ENCODE measurements at places on chromosomes 2 and 18. TPM values are rescaled to one million over a fixed set of nuclear protein-coding genes. Genes with fewer than 3 reads are reported as not detected.

DNA sequence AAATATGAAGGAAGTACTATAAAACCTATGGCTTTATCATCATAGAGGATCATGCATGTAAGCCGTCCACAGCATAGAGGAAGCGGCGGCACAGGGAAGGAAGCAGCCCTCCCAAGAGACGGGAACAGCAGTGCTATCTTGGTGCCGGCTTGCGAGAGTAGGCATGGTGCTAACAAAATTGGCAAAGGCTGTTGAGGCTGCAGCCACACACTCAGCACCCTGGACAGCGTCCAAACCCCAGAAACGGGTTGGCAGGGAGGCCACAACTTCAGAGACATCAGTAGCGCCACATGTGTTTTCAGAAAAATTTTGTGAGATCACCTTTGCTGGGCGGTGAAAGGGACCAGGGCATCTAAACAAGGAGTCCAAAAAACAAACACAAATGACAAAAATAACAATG lies 37.7 kb downstream of the NETO1 start:
- H3K4me3 ChIP-seq: no peak overlapping the region
- DNase-seq: peak; percentile 23
- no peak overlapping the region for H3K27ac ChIP-seq
- no peaks in the 10 kb centered on the region for H3K4me1 ChIP-seq
- H3K27me3 ChIP-seq: no peaks in the 10 kb centered on the region

Gene LRP2
- total RNA-seq: not detected

DNA sequence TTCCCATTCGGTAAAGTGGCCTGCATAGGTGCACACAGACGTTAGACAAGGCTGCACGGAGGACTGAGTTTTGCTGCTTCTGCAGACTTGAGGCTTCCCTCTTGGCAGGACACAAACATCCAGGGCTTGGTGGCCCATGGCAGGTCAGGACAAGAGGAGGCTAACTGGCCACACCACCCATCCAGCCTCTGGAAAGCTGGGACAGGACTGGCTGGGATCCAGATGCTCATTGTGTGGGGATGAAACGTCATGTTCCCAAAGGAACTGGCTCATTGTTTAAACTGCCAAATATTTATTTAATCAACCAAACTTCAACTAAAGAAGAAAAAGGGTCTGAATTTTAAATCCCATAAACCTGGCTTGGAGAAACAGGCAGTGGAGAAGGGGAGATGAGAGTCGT lies 239.1 kb upstream of the EPAS1 start:
- H3K27ac ChIP-seq: no peak overlapping the region
- H3K36me3 ChIP-seq: no peaks in the 10 kb centered on the region
- peaks cover 2% of the 10 kb centered on the region for H3K4me1 ChIP-seq

Gene PHOSPHO2
- 5.9 TPM for total RNA-seq

Gene DSC2
- 13.9 TPM for total RNA-seq

Gene UGT1A5
- total RNA-seq: 91.2 TPM

Gene EML4
- 64.1 TPM for total RNA-seq

GRCh38 chr2:164009756-164010337 lies 274.0 kb upstream of the FIGN start:
- no peaks in the 10 kb centered on the region for H3K27me3 ChIP-seq
- no peak overlapping the region for H3K4me3 ChIP-seq
- H3K36me3 ChIP-seq: no peaks in the 10 kb centered on the region
- H3K27ac ChIP-seq: no peak overlapping the region
- DNase-seq: no peak

GRCh38 chr2:237892478-237892877 lies 33.1 kb downstream of the RAMP1 start:
- no peaks in the 10 kb centered on the region for H3K27me3 ChIP-seq
- H3K4me1 ChIP-seq: peaks cover 19% of the 10 kb centered on the region
- no peaks in the 10 kb centered on the region for H3K36me3 ChIP-seq
- H3K4me3 ChIP-seq: no peak overlapping the region
- DNase-seq: no peak
- no peak overlapping the region for H3K27ac ChIP-seq

DNA sequence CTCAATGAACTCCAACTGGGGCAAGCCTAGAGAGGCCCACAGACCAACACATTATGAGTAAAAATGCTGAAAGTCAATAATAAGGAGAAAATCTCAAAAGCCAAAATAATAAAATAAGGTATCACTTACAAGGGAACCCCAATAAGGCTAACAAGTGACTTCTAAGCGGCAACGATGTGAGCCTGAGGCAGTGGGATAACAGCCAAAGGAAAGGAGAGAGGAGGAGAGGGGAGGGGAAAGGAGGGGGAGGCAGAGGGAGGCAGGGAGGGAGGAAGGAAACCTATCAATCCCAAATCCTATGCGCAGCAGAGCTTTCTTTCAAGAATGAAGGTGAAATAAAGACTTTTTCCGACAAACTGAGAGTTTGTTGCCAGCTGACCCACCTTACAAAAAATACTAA lies 6.0 kb upstream of the NFATC1 start:
- H3K27ac ChIP-seq: no peak overlapping the region
- H3K27me3 ChIP-seq: peaks cover 39% of the 10 kb centered on the region
- no peak for DNase-seq

Gene CHMP3
- total RNA-seq: 120 TPM

GRCh38 chr2:205995260-205995659 lies 90.7 kb downstream of the INO80D start:
- H3K27me3 ChIP-seq: no peaks in the 10 kb centered on the region
- no peak overlapping the region for H3K4me3 ChIP-seq
- no peaks in the 10 kb centered on the region for H3K36me3 ChIP-seq
- no peaks in the 10 kb centered on the region for H3K4me1 ChIP-seq
- no peak overlapping the region for H3K27ac ChIP-seq

GRCh38 chr18:46134920-46135675 lies 30.9 kb downstream of the HAUS1 start:
- H3K36me3 ChIP-seq: no peaks in the 10 kb centered on the region
- no peak overlapping the region for H3K27ac ChIP-seq
- no peak for DNase-seq
- H3K27me3 ChIP-seq: no peaks in the 10 kb centered on the region
- H3K4me1 ChIP-seq: no peaks in the 10 kb centered on the region

GRCh38 chr18:22223254-22223964 lies 54.0 kb downstream of the GATA6 start:
- no peaks in the 10 kb centered on the region for H3K36me3 ChIP-seq
- peaks cover 16% of the 10 kb centered on the region for H3K4me1 ChIP-seq
- H3K27me3 ChIP-seq: no peaks in the 10 kb centered on the region
- H3K4me3 ChIP-seq: no peak overlapping the region

GRCh38 chr2:138428710-138429440 lies 72.7 kb upstream of the SPOPL start:
- H3K4me3 ChIP-seq: no peak overlapping the region
- H3K27ac ChIP-seq: no peak overlapping the region
- no peaks in the 10 kb centered on the region for H3K4me1 ChIP-seq
- H3K36me3 ChIP-seq: no peaks in the 10 kb centered on the region
- DNase-seq: no peak

GRCh38 chr18:36295880-36296301 lies 1.6 kb upstream of the FHOD3 start:
- H3K4me1 ChIP-seq: peaks cover 19% of the 10 kb centered on the region
- H3K27ac ChIP-seq: 0 out of 2 replicates have a peak overlapping the region, but pooled peaks have one; percentile 65
- H3K4me3 ChIP-seq: peak overlapping the region; percentile 67
- no peak for DNase-seq
- no peaks in the 10 kb centered on the region for H3K27me3 ChIP-seq
- no peaks in the 10 kb centered on the region for H3K36me3 ChIP-seq

- no peaks in the 10 kb centered on the region for H3K27me3 ChIP-seq
- peaks cover 61% of the 10 kb centered on the region for H3K4me1 ChIP-seq
- no peak for DNase-seq
- no peak overlapping the region for H3K4me3 ChIP-seq
- H3K27ac ChIP-seq: no peak overlapping the region
Measured at GRCh38 chr2:179274749-179275148, 10.1 kb upstream of the SESTD1 start.

Gene VWA3B
- total RNA-seq: not detected

Gene SPDYA
- total RNA-seq: 1.9 TPM

Gene APOB
- not detected for total RNA-seq

DNA sequence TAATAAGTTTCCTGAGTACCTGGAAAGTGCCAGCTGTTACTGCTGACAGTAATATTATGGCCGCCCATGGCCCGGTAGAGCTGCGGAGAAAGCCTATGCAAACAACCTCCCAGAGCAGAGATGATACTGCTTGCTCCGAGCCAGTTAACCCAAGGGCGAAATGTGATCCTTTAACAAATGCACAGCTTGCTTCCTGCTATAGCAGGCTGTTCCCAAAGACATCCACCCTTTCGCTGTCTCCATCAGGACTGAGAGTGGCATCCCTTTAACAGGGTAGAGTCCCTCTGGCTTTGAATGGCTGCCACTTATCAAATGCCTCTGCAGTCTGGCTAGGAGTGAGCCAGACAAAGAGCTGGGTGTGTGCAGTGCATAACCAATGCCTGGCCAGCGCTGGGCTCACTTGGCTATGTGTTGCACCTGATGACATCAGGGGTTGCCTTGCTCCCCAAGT lies 69.7 kb upstream of the DAPL1 start:
- no peak overlapping the region for H3K27ac ChIP-seq
- no peak overlapping the region for H3K4me3 ChIP-seq
- no peaks in the 10 kb centered on the region for H3K36me3 ChIP-seq

Gene GAREM1
- 10.2 TPM for total RNA-seq

GRCh38 chr2:152336854-152337510 lies 2.0 kb downstream of the FMNL2 start:
- no peaks in the 10 kb centered on the region for H3K36me3 ChIP-seq
- H3K27ac ChIP-seq: peak overlapping the region; percentile 35
- DNase-seq: no peak
- H3K4me3 ChIP-seq: peak overlapping the region; percentile 94

GRCh38 chr2:218009765-218010139 lies 7.0 kb upstream of the TNS1 start:
- H3K27ac ChIP-seq: no peak overlapping the region
- H3K27me3 ChIP-seq: peaks cover 42% of the 10 kb centered on the region
- no peak overlapping the region for H3K4me3 ChIP-seq
- DNase-seq: no peak

Gene LRATD1
- total RNA-seq: 3.8 TPM

GRCh38 chr2:113167115-113167932 lies 6.4 kb upstream of the PSD4 start:
- no peak overlapping the region for H3K27ac ChIP-seq
- no peaks in the 10 kb centered on the region for H3K36me3 ChIP-seq
- H3K27me3 ChIP-seq: no peaks in the 10 kb centered on the region
- no peak overlapping the region for H3K4me3 ChIP-seq
- no peaks in the 10 kb centered on the region for H3K4me1 ChIP-seq

DNA sequence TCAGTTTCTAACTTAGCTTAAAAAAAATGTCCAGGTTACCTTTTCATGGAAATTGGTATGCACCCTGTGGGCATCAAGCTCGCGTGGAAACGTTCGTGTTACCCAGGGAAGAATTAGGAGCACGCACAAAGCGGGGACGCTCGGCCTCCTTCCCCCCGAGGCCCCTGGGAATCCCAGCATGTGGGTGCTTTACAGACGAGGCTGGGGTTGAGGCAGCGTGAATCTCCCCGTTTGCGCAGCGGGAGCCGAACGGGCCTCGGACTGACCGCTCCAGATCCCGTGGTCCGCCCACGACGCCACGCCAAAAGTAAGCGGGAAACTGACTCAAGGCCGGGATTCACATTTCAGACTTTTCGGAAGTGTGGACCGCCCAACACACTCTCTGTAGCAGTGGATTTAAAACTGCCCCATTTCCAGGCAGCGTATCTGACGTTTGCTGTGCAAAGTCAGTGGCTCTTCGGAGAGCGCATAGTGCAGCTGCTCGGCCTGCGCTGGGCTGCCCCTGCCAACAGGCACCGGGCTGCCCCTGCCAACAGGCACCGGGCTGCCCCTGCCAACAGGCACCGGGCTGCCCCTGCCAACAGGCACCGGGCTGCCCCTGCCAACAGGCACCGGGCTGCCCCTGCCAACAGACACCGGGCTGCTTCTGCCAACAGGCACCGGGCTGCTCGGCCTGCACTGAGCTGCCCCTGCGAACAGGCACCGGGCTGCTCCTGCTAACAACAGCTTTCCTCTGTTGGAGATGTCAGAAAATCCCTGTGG lies 49.7 kb downstream of the SH3YL1 start:
- no peaks in the 10 kb centered on the region for H3K4me1 ChIP-seq
- DNase-seq: no peak
- H3K4me3 ChIP-seq: no peak overlapping the region
- peaks cover 7% of the 10 kb centered on the region for H3K27me3 ChIP-seq

Data from PC-9 (cell line).